ENCODE measurements at places on chromosomes 16 and 17.

- DNase-seq: no peak
These were observed 154.7 kb downstream of the KCNJ12 start for GRCh38 chr17:21530841-21531240.

- DNase-seq: no peak
These were observed 15.5 kb upstream of the CUEDC1 start for GRCh38 chr17:57970710-57971109.

GRCh38 chr16:85384833-85385462 is 228.2 kb upstream of the GSE1 start:
- DNase-seq: no peak

GRCh38 chr16:22092143-22092933 is at the start of gene VWA3A:
Gene VWA3A, plus strand, starts transcription at chr16:22092541. Its CDS starts 97 bp downstream, at chr16:22092638.
- peak; percentile 53 for DNase-seq

DNA sequence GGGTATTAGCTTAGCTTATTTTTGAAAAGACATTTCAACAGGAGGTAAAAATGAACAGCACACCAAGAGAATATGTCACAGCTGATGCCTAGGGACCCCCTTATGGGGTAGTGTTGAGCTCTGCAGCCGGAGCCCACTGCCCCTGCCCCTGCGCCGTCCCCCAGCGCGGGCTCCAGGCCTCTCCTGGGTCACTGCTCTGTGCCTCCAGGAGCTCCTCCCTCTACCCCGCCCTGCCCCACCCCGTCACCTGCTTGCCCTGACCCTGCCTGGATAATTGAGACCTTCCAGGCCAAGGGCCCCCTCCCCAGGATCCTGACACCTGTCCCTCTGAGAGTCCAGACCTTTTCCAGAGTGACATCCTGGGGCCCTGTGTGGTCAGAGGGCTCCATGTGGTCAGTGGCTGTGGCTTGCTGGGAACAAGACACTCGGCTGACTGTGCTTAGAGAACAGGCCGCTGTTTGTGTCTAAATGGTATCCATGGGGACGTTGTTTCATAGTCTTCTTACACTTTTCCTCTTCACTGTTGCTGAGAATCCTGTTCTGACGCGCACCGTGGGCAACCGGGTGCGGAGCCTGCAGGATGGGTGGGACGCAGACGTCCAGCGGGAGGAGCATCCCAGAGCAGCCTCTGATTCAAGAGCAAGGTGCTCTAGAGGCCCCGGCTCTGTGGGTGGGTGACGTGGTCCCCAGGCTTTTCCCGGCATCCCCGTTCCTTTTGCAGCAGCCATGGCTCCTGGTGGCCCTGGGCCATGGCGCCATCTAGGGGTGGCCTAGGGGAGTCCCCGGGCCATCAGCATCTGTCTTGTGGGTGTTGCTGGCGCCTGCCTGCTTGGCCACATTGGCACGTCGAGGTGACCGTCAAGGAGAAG is 20.0 kb upstream of the WFIKKN1 start:
- DNase-seq: peak; percentile 44

DNA sequence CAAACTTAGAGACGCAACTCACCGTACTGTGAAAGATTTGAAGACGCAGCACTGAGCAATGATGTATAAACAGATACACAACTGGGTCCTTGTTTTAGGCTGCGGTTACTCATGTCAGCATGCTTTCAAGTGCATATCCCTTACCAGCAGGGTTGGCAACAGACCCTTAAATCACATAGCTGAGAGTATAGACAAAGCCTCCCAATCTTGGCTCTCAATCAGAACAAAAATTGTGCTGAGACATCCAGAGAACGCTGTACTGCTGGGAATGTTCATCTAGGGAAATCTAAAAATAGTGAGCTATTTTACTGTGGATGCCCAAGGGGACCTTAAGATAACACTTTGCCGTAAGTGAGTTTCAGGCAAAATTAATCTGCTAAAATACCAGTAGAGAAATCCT is 84.4 kb upstream of the NUDT7 start:
- DNase-seq: no peak

Data from anterior cingulate cortex (tissue), 58 donors.